Lung (tissue), 17 donors: ENCODE measurements at places on chromosomes 13 and 19. TPM values are rescaled to one million over a fixed set of nuclear protein-coding genes. Genes with fewer than 3 reads are reported as not detected.

The MCEMP1 gene
- 2.5 TPM for total RNA-seq

The CRB3 gene
- total RNA-seq: 22.5 TPM

The STAP2 gene
- 24.4 TPM for total RNA-seq

The FFAR2 gene
- total RNA-seq: 2.6 TPM

The ZNF226 gene
- 34.4 TPM for total RNA-seq

The ZNF563 gene
- total RNA-seq: 3.2 TPM

The CDX2 gene
- 0.12 TPM for total RNA-seq

The TEX26 gene
- total RNA-seq: 6.2 TPM

The ATCAY gene
- total RNA-seq: 0.09 TPM

The COL4A2 gene
- total RNA-seq: 414 TPM

The OR7D2 gene
- total RNA-seq: not detected

The CD37 gene
- 33.9 TPM for total RNA-seq

The FSD1 gene
- 0.34 TPM for total RNA-seq

The GPATCH1 gene
- 12.3 TPM for total RNA-seq

The TJP3 gene
- 42.8 TPM for total RNA-seq

The PRSS57 gene
- total RNA-seq: not detected

The ANO8 gene
- 7.1 TPM for total RNA-seq

The ZNF439 gene
- 8.4 TPM for total RNA-seq

The MAN2B1 gene
- 160 TPM for total RNA-seq

The IGFL3 gene
- total RNA-seq: not detected

The C19orf73 gene
- total RNA-seq: not detected

The ZSCAN4 gene
- total RNA-seq: not detected

The CPB2 gene
- total RNA-seq: 16.7 TPM

The HIPK4 gene
- 0.43 TPM for total RNA-seq

The SULT2B1 gene
- total RNA-seq: 10.5 TPM

The LRRC63 gene
- 1.1 TPM for total RNA-seq

The FGF22 gene
- 0.46 TPM for total RNA-seq

The FGF9 gene
- total RNA-seq: 1.4 TPM
